ENCODE measurements at places on chromosomes 16 and 17.

- no peak for DNase-seq
Measured at GRCh38 chr17:70031341-70031740, 43.7 kb upstream of the KCNJ16 start.

DNA sequence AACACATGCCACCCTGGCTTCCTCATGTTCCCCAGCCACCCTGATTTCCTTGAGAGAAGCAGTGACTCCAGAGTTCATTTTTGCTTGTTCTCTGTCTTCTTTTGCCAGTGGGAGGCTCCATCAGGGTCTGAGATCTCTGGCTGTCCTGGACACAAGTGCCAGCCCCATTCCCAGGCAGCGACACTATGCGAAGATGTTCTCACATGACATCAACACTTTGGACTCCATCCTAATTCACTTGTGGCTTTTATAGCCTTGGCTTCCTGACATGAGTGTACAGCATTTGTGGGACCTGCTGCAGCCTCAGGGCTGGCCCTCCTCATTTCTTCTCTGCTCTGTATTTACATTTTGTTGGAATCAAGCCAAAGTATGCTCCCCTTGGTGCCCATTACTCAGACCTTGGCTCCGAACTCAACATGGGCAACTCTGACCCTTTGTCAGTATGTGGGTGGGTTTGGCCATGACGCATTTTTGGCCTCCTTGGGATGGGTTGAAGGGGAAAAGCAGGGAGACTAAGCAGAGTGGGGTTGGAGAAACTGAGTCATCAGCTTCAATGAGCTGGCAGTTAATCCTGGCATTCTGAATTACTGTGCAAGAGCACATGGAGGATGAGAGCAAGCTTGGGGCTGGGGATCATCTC is 119.0 kb upstream of the EEF2KMT start:
- no peak for DNase-seq

DNA sequence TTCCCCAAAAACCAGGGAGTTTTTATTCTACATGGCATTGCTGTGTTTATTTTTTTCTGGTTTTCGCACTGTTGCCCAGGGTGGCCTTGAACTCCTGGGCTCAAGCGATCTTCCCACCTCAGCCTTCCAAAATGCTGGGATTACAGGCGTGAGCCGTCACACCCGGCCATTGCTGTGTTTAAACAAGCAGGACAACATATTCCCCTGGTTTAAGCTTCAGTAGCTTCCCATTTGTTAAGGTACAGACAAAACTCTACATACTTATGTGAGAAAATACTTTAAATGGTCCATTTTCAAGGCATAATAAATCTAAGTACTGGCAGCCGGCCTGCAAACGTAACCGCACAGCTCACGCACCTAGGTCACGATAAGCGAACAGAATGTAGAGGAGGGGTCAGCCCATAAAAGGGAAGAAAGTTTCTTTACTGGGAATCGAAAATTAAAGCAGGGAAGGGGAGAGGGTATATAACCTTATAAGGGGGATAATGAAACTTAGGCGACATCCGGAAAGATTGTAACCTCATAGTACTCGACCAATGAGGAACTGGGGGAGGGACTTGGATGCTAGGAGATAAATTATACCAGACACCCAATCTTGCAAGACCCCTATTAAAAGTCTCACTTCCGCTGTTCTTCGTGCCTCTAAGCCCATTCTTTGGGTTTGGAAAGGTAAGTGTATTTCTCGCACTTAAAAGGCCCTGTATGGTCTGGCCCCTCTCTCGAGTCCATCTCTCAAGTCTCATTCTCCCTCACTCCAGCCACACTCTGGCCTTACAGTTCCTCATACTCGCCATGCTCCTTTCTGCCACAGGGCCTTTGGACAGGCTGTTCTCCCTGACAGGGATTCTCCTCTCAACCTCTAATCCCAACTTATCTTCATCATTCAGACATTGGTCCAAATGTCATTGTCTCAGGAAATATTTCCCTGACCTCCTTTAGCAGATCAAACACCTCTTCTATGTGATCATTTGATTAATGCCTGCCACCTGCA is 59.2 kb downstream of the TEX14 start:
- DNase-seq, result no peak

DNA sequence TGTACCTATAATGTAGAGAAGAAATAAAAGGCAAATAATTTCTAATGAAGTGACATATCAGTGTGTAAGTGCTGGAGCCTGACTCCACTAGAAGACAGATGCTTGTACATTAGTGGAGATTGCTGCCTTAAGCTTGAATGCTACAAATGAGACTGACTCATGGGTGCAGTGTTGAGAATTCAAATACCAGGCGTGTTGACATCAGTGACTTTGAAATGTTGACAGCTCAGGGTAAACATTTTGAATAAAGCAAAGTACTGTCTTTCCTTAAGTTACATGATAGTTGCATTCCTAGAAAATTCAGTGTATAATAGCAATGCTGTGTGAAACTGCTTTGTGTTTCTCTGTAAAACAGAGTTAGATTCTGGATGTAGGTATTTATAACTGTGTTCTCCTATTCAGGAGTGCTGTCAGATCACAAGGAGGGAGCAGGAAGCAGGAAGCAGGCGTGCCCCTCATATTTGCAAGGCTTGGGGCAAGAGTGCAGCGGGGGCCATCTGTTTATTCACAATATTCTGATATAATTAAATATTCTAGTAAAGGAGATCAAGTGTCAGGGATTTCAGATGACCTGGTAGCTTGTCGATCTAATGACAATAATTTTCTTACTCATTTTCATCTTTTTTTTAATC is 119.0 kb downstream of the SPECC1 start:
- DNase-seq, result no peak

DNA sequence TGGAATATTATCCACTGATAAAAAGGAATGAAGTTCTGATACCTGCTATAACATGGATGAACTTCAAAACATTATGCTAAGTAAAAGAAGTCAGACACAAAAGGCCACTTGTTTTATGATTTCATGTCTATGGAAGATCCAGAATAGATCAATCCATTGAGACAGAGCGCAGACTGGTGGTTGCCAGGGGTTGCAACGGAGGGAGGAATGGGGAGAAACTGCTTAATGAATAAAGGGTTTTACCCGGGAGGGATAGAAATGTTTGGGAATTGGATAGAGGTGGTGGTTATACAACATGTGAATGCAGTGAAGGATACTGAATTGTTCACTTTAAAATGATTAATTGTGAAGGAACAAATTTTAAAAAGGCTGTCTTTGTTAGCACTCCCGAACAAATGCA is 30.2 kb downstream of the WDR59 start:
- no peak for DNase-seq

GRCh38 chr17:39405436-39405835 is 4.0 kb upstream of the FBXL20 start:
- no peak for DNase-seq

GRCh38 chr17:64148699-64149098 is 18.8 kb upstream of the ERN1 start:
- DNase-seq, result no peak

DNA sequence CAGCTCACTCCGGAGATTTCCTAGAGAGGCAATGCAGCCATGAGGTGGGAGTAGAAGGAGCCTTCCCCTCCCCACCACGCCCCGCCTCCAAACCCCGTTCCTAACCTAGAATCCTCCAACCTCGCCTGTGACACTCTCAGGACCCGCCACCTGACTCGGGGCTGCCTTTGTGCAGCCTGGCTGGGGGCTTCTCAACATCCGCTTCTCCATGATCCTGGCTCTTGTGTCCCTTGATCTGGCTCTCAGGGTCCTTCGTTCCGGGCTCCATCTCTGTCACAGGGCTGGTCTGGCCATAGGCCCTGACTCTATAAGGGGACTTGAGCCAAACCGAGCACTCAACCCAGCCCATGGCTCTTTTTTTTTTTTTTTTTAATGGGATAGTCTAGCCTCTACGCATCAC is 24.3 kb downstream of the CDRT15 start:
- no peak for DNase-seq

- no peak for DNase-seq
Measured at GRCh38 chr17:73030501-73030921, 62.0 kb downstream of the SLC39A11 start.

GRCh38 chr17:31535581-31535981 is 144.1 kb downstream of the RAB11FIP4 start:
- no peak for DNase-seq

DNA sequence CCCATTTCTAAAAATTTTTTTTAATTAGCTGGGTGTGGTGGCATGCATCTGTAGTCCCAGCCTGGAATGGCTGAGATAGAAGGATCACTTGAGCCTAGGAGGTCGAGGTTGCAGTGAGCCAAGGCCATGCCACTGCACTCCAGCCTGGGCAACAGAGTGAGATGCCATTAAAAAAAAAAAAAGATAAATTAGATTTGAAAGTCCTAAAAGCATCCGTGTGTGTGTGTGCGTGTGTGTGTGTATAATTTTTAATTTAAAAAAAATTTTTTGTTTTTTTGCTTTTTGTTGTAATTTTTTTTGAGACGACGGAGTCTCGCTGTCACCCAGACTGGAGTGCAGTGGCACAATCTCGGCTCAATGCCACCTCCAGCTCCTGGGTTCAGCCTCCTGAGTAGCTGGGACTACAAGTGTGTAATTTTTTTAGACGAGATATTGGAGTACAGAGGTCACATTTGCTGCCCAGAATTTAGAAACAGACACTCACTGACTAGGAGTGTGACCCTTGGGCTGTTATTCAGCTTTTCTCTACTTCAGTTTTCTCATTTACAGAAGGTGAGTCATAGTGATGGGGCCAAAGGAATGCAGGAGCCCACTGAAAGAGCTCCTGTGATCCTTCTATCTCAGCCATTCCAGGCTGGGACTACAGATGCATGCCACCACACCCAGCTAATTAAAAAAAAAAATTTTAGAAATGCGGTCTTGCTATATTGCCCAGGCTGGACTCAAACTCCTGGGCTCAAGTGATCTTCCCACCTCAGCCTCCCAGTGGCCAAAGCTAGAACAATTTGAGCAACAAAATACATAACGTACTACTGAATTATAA is 25.5 kb upstream of the TBX4 start:
- no peak for DNase-seq

- DNase-seq, result no peak
Measured at GRCh38 chr17:50026837-50027171, 29.1 kb upstream of the ITGA3 start.

- no peak for DNase-seq
Measured at GRCh38 chr17:83046448-83047181, 32.8 kb upstream of the METRNL start.

GRCh38 chr16:13866073-13866472 is 53.9 kb upstream of the ERCC4 start:
- DNase-seq, result peak; percentile 16

GRCh38 chr17:64747938-64748540 is 85.9 kb upstream of the SMURF2 start:
- DNase-seq, result no peak

DNA sequence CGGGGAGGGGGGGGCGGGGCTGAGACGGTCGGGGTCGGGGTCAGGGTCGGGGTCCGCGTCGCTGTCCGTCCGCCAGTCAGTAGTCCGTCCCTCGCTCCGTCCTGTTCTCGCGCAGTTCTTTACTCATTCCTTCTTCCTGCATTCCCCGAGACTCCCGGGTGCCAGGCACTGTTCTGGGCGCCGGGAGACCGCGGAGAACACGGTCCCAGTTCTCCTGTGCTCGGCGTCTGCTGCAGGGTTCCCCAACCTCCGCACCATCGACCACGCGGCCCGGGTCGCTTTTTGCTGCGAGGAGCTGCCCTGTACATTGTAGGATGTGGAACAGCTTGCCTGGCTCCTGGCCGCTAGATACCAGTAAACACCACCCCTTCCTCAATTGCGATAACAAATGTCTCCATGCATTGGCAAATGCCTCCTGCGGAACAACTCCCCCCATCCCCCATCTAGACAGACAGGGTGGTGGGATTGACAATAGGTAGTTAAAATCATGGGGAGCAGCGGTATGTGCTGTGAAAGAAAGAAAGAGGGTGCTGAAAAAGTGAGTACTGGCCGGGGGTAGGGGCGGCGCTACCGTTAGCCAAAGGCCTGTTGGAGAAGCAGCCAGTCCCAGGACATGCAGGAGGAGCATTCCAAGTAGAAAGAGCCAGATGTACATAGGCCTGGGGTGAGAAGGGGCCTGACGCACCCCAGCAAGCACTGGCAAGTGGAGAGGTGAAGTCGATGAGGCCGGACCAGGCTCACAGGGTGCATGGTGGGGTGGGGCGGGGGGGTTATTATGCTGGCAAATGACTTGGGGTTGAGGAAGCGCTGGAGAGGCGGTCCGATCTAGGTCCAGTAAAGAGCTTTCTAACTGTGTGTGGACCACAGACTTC is 631 bp downstream of the TRAF7 start:
- DNase-seq, result no peak

GRCh38 chr17:76261421-76262215 is 3.5 kb upstream of the UBALD2 start:
- no peak for DNase-seq

GRCh38 chr16:3745751-3746355 is 28.5 kb upstream of the TRAP1 start:
- no peak for DNase-seq

GRCh38 chr16:12310286-12310685 is 333.8 kb downstream of the SNX29 start:
- no peak for DNase-seq

- DNase-seq, result no peak
Measured at GRCh38 chr17:39131616-39132015, 19.8 kb downstream of the PLXDC1 start.

GRCh38 chr17:67041941-67042899 is 2.1 kb upstream of the CACNG1 start:
- DNase-seq, result no peak

- no peak for DNase-seq
Measured at GRCh38 chr16:84673203-84673535, 24.9 kb downstream of the KLHL36 start.

DNA sequence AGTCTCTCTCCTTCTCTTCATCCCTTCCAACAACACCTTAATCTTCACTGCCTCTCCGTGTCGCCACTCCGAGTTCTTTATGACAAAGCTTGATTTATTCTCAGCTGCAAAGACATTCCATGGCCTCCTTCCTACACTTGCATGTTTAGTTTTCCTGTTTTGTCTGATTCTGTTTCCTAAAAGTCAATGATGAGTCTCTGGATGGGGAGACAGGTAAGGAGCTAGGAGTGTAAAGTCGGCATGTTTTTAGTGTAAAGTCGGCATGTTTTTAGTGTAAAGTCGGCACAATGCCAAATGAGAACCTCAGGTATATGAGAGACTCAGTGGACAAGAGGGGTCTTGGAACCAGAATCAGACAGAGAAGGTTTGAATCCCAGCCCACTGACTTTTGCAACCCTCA is 362.3 kb upstream of the EEF2KMT start:
- DNase-seq, result no peak

- DNase-seq, result no peak
Measured at GRCh38 chr17:27384726-27385125, 71.5 kb upstream of the KSR1 start.

- DNase-seq, result no peak
Measured at GRCh38 chr17:31431852-31432658, 40.6 kb downstream of the RAB11FIP4 start.

GRCh38 chr17:78804777-78805176 is 22.7 kb upstream of the CYTH1 start:
- no peak for DNase-seq

- DNase-seq, result no peak
Measured at GRCh38 chr16:49462362-49462988, 88.9 kb downstream of the C16orf78 start.
